ENCODE measurements at places on chromosomes 2 and 18.

- DNase-seq: no peak
These were observed 13.2 kb downstream of the HEATR5B start for GRCh38 chr2:37070931-37071330.

GRCh38 chr18:3624935-3625741 lies 175.2 kb downstream of the TGIF1 start:
- peak; percentile 17 for DNase-seq

DNA sequence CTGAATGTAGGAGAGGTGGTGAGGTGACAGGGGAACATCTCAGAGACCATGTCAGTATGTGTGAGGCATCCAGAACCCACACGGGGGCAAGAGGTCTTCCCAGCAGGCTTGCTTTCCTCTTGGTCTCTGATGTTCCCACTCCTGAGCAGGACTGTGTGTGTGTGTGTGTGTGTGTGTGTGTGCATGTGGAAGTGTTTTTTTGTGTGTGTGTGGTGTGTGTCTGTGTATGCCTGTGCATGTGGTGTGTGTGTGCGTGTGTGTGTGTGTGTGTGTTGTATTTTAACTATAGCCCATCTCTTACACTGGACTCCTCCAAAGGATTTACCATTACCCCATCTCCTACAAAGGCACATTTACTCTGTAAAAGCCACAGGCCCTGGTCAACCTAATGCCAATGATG lies 40.4 kb downstream of the SLC4A5 start:
- DNase-seq: no peak

DNA sequence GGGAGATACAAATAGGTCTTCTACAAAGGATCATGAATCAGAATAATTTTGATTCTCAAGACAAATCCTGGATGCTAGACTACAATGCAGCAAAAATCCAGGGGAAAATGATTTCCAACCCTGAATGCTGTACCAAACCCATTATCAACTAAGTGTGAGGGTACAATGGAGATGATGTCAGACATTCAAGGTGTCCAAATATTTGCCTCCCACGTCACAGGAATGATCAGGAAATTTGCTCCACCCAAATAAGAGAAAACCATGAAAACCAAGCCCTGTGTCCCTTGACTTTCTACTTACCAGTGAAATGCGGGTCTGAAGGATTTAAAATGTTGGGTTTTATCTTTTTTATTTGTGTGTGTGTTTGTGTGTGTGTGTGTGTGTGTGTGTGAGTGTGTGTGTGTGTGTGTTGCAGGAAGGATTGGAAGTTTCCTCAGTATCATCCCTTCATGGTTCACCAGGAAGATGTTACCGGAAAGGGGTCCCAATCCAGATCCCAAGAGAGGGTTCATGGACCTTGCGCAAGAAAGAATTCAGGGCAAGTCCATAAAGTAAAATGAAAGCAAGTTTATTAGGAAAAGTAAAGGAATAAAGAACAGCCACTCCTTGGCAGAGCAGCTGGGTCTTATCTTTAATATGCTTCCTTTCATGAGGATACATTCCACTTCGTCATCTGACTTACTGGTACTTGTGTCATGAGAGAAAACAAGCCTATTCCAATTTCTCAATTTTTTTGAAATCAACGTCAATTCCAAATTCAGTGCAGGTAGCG lies 61.1 kb upstream of the ID2 start:
- no peak for DNase-seq

DNA sequence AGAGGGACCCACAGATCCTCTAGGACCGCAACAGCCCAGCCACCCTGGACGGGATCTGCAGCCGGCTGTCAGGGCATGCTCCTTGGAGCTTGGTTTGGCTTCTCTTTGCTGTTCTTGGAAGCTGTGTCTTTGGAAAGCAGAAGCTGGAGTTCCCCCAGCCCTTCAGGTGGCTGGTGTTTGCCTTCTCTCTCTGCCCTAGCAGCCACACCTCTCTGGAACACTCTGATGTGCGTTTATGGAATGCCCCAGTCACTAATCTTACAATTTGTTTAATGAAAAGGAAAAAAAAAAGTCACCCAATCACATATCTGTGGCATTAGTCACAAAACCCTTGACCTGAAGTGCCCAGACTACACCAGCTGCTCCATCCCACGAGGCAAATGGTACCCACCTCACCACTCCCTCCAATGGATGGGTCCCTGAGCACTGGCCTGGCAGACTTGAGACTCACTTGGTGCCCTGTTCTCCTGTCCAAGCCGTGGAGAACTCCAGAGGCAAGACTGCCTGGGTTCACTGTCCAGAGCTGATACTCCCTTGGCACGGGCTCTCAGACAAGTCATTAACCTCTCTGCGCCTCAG lies 70.2 kb upstream of the DAPL1 start:
- DNase-seq: no peak

GRCh38 chr2:208064220-208064961 lies 39.1 kb upstream of the PLEKHM3 start:
- DNase-seq: no peak

DNA sequence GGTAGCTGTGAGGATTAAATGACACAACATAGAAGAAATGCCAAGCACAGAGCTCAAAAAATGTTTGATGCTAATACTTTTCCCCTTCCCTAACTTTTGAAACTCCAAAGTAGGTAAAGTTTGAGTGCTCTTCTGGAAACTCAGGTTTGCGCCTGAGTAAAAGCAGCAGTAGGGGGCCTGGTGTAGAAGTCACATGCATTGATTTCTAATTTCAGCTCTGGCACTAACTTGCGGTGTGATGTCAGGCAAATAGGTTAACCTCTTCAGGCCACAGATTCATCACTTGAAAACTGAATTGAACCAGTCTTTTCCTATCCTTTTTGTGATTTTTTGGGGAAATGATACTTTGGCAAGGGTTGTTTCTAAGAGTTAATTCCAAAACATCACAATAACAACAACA lies 27.2 kb downstream of the LHCGR start:
- no peak for DNase-seq

DNA sequence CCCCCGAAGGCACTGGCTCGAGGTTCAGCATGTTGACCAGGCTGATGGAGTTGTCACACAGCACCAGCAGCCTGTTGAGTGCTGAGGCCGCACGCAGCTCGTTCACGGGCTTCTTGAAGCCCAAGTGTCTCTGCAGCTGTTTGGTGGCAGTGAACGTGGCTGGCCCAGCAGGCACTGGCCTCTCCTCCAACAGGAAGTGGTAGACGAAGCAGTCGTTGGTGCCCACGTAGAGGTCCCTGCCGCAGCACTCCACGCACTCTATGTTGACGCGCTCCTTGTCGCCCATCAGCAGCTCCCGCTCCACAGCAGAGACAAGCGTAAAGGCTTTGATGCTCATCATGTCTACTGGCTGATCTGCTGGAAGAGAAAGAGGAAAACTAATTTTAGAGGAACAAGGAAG lies 21.6 kb downstream of the TGFBRAP1 start:
- no peak for DNase-seq

DNA sequence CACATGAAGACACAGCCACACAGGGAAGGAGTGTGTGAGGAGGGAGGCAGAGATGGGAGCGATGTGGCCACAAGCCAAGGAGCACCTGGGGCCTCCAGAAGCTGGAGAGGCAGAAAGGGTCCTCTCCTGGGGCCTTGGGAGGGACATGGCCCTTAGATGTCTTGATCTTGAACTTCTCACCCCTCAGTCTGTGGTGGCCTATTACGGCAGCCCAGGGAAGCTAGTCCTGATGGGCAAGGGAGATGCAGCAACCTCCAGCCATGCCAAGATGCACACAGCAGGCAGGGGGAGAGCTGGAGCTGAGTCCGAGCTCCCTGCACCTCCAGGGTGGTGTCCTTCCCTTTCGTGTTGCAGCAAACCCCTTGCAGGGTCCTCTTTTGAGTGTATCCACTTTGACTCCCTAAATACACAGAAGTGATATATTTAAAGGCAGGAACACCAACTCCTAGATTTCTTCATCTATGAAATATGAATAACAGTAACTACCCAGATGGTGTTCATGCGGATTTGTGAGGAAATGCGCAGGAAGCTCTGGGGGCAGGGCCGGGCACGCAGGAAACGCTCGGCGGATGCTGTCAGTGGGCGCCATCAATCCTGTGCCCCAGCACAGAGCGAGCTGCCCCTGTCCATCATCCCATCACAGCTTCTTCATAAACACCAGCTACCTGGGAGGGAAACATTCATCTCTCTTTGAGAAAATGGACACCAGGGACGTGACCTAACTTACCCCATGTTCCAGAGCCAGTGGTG lies 230.4 kb upstream of the MYT1L start:
- DNase-seq: no peak

- DNase-seq: no peak
These were observed 583 bp downstream of the HIBCH start for GRCh38 chr2:190318931-190319554.

DNA sequence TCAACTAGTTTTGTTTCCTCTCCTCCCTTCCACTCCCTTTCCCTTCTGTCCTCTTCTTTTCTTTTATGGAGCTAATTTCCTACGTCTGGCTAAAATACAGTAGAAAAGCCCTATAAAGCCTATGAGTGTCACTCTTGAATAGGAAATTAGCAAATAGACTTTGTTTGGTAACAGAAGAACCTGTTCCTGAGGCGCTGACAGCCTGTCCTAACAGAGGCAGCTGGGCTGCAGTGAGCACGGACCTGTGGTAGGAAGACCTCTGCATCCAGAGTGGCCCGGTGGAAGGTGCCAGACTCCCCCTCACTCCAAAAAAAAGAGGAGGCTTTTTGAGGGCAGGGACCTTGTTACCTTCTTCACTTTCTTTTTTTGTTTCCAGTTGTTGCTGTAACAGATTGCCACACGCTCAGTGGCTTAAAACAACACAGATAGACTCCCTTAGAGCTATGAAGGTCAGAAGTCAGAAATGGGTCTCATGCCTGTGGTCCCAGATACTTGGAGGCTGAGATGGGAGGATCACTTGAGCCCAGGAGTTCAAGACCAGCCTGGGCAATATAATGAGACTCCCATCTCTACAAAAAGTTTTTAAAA lies 81.2 kb upstream of the TXNDC2 start:
- DNase-seq: no peak

DNA sequence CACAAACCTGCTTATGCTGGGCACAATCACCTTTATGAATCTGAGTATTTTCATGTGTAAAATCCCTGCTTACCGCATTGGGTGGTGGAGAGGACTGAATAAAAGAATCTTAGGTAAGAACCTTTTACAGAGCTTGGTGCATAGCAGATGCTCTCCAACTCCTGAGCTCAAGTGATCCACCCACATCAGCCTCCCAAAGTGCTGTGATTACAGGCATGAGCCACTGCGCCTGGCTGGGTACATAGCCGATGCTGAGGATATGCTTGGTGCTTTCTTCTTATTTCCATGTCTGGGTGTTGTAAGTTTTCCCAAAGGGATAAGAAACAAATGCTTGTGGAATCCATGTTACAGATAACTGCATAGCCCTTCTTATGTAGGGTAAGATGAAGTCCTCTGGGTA lies 244.3 kb upstream of the PXDN start:
- no peak for DNase-seq

Data from stimulated activated CD8-positive, alpha-beta memory T cell treated with anti-CD3 and anti-CD28 coated beads, Interleukin-4, amount 100 ng/mL, for 1 hour (primary cell).